ENCODE measurements at places on chromosomes 11 and 22. TPM values are rescaled to one million over a fixed set of nuclear protein-coding genes. Genes with fewer than 3 reads are reported as not detected.
A peak's percentile ranks its signal among the peaks of the same experiment; 100 is the strongest.

DNA sequence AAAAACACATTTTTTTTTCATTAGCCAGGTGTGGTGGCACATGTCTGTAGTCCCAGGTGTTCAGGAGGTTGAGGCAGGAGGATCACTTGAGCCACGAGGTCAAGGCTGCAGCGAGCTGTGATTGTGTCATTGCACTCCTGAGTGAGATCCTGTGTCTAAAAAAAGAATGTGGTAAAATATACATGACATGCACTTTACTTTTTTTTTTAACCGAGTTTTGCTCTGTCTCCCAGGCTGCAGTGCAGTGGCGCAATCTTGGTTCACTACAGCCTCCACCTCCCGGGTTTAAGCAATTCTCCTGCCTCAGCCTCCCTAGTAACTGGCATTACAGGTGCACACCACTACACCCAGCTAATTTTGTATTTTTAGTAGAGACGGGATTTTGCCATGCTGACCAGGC lies 22.5 kb upstream of the CLDN5 start:
- DNase-seq = no peak

- DNase-seq = no peak
Observed at GRCh38 chr11:119664063-119664572, 64.9 kb downstream of the NECTIN1 start.

GRCh38 chr11:65630215-65630614 lies 7.7 kb upstream of the SIPA1 start:
- DNase-seq = no peak

The ZP1 gene
- not detected for total RNA-seq

- no peak for DNase-seq
Observed at GRCh38 chr22:29717789-29718188, 2.0 kb upstream of the CABP7 start.

The FBXO7 gene
- 84.5 TPM for total RNA-seq

The CDON gene
- total RNA-seq = 10.7 TPM

DNA sequence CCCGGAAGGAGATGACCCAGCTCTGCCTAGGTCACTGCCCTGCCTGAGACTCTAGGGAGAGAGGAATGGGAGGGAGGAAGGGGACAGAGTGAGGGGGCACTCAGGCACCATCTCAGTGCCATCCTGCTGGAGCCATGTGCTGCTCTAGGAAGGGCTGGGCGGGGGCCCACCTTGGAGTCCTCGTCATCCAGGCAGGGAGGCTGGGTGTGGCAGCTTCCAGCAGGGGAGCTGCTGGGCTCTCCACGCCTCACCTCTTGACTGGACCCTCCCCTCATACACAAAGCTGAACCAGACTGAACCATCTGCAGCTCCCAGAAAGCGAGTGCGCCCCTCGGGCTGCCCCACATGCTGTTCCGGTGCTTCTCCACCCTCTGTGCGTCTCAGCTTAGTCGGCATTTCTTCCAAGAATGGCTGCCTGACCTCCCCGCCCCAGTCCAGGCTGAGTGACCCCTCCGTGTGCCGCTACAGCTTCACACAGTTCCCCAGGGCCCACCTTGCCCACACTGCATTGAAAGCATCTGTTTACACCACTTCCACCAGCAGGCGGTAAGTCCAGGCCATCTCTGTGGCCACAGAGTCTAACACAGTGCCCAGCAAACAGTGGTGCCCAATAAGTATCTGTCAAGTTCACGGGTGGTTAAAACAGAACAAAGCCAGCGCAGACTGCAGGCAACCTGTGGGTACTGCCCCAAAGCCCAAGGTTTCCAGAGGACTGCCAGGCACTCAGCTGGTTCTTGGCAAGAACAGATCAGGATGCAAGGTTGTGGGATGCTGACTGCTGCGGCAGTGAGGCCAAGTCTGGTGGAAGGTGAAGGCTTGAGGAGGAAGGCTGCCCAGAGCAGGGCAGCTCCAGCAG lies 9.4 kb upstream of the TRIM29 start:
- no peak for DNase-seq

- no peak for DNase-seq
Observed at GRCh38 chr11:122696662-122697061, 41.1 kb downstream of the UBASH3B start.

- DNase-seq = no peak
Observed at GRCh38 chr11:121936781-121937447, 179.1 kb downstream of the BLID start.

- no peak for DNase-seq
Observed at GRCh38 chr11:76067099-76067498, 139.2 kb downstream of the WNT11 start.

The ADORA2A gene
- 16.8 TPM for total RNA-seq

GRCh38 chr11:11821899-11822298 lies 19.9 kb upstream of the USP47 start:
- DNase-seq = no peak

The BAIAP2L2 gene
- total RNA-seq = 0.34 TPM

DNA sequence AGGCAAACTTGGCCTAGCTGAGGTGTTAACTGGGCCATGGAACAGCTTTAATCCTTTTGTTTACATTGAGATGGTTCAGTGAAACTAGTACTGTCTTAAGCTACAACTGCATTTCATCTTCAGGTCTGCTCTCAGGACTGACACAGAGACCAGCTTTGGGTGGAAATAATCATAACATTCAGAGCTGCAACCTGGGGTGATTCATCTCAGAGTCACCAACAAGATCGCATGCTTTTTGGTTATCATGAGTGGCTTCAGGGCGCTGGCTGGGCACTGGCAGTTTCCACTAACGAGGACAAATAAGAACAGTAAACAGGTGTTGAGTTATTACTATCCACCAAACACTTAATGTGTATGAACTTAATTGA lies 60.9 kb upstream of the PAX6 start:
- DNase-seq = no peak

- peak; percentile 61 for DNase-seq
Observed at GRCh38 chr22:39176143-39176713, 23.7 kb upstream of the CBX7 start.

- no peak for DNase-seq
Observed at GRCh38 chr11:108983636-108984420, 319.0 kb downstream of the DDX10 start.

GRCh38 chr11:44760477-44760872 lies 33.7 kb downstream of the TSPAN18 start:
- no peak for DNase-seq

DNA sequence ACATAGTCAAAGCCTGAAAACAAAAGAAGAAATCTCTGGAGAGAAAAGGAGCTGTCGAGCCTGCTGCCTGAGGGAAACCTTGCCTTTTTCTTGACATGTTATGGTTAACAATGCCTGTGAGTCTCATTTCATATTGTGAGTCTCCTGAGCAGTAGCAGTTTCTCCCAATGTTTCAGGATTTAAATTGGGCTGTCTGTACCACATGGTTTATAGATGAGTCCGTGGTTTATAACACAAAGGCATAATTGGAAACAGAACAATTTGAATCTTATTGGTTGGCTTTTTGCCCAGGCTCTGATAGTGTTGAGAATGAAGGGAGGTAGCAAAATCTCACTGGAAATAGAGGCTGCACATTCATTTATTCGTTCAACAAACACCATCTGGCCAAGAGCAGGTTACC lies 540.9 kb downstream of the RAB38 start:
- DNase-seq = no peak

DNA sequence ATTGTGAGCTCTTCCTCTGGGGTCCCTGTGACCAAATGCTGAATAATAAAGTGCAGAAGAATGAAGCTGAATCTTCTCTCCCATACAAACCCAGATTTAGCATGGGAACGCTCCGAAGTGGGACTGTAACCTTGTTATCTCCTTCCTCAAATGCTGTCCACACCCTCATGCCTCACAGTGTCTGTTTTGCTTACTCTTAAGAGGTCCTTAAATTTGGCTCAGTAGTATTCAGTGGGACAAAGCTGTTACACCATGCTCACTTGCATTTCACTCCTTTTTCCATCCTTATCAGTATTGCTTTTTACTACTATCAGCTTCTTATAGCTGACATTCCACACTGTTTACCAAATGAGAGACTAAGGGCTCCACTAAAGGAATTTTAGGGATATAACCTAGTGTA lies 13.8 kb upstream of the AMOTL1 start:
- DNase-seq = no peak

DNA sequence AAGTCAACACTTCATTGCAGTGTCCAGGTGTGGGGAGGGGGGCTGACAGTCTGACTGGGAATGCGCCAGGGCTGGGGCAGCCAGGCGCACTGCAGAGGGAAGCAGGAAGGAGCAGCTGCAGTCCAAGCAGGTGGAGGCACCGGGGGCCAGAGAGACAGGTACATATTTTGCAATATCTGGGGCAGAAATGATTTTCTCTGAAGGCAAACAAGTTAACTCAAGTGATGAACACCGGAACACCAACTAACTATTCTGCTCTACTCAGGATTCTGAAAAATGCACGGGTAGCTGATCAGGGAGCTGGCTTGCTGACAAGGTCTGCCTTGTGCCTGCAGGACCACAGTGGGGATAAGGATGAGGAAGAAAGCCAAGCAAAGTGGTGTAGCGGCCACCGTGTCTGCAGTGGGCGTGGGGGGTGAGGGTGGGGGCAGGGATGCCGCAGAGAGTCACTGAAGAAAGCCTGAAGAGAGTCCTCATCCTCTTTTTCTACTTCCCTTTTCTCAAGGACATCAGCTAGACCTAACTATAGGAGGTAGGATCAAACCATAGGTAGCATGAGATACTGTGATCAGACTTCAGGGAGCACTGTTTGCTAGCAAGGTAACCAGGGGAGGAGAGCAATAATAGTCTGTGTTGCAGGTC lies 83.4 kb downstream of the SCN3B start:
- no peak for DNase-seq

The TRPM5 gene
- total RNA-seq = not detected

The OR52B4 gene
- not detected for total RNA-seq

The ZNF280A gene
- total RNA-seq = not detected

DNA sequence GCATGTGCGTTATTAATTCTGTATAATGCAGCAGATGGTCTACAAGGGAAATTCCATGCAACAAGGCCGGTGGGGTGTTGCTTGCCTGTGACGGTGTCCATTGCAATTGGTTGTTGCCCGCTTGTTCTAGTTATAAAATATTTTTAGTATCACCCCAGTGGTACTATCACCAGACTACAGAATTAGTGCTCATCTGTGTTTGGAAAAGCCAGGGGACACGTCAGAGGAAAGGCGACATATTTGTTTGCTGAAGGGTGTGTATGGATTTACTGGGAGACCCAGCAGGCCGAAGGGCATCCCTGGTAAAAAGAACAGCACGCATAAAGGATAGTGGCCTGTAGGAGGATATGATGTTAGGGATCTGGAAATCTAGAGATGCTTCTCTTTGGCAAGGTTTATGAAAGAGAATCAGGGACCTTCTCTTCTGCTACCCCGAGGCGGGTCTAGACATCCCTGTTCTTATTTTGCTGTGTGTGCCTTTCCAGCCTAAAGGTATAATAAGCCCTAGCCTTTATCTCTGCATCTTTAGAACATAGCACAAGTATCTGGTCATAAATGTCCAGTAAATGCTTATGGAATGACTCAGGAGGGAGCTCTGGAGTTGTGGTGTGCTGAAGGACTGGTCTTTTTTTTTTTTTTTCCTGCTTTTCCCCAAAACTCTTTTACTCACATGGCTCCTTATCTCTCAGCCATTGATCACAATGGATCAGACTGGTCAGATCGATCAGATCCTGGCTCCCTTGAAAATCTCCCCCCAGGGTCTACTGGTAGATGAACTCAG lies 90.9 kb downstream of the LDLRAD3 start:
- no peak for DNase-seq

DNA sequence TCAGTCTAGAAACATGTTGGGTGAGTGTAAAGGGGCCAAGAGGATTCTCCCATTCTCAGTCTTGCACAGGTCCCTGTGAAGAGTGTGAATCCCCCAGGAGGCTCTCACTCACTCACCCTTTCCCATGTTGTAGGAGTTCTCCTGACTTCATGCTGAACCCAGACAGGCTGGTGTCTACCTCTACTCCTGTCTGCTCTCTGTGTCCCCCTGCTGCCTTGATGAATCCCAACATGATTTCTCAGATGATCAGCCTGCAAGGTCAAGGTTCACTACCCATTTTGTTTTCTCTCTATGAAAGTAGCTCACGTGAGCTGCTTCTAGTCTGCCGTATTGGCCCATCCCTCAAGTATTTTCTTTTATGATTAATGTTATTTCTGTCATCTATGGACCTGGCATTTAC lies 500.6 kb downstream of the ETS1 start:
- no peak for DNase-seq

GRCh38 chr22:25709758-25710157 lies 32.2 kb upstream of the MYO18B start:
- DNase-seq = no peak

The PGA4 gene
- not detected for total RNA-seq

The CADM1 gene
- total RNA-seq = 307 TPM

DNA sequence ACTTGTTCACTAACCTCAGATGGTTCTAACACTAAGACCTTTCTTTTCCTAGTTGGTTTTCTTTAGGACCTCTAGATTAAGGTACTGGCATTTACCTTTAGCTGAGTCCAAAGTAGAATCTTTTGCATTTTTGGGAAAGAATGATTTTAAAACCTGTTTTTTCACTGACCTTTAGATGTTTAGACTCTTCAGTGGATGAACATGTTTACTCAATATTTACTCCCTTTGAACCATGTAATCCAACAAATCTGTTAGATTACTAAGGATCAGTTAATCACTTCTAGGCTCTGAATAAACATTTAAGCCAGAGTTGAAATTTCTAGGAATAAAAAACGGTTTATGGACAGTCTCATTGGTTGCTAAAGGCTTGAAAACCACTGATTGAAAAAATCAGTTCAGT lies 6.2 kb downstream of the TMEM135 start:
- DNase-seq = no peak

Data from left lung (tissue), 14 donors.